MG63 (cell line): ENCODE measurements at places on chromosomes 6 and 20. TPM values are rescaled to one million over a fixed set of nuclear protein-coding genes. Genes with fewer than 3 reads are reported as not detected.
A peak's percentile ranks its signal among the peaks of the same experiment; 100 is the strongest.

BPIFB1 gene
- total RNA-seq, result not detected in 2 replicates

KCNG1 gene
- 65.9 and 68.9 TPM in 2 replicates for total RNA-seq

BFSP1 gene
- total RNA-seq, result 0.99 and 2.3 TPM in 2 replicates

- no peak for DNase-seq
Measured at GRCh38 chr20:60509407-60509806, 551.2 kb downstream of the CDH26 start.

DNA sequence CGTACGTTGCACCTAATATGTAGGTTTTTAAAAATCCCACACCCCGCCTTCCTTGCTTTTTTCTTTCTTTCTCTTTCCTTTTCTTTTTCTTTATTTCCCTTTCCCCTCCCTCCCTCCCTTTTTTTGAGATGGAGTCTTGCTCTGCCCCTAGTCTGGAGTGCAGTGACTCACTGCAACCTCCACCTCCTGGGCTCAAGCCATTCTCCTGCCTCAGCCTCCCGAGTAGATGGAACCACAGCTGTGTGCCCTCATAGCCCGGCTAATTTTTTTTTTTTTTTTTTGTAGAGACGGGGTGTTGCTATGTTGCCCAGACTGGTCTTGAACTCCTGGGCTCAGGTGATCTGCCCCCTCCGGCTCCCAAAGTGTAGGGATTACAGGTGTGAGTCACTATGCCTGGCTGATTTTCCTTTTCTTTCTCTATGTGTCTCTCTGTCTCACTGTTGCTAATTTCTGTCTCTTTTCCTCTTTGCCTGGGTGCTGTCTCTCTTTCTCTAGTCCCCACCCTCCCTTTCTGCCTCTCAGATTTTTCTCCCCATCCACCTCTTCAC, 61.2 kb downstream of the SRC start:
- peak; percentile 53 for DNase-seq

- no peak for DNase-seq
Measured at GRCh38 chr6:5279891-5280338, 18.6 kb downstream of the FARS2 start.

MUC21 gene
- total RNA-seq, result not detected in 2 replicates

DNA sequence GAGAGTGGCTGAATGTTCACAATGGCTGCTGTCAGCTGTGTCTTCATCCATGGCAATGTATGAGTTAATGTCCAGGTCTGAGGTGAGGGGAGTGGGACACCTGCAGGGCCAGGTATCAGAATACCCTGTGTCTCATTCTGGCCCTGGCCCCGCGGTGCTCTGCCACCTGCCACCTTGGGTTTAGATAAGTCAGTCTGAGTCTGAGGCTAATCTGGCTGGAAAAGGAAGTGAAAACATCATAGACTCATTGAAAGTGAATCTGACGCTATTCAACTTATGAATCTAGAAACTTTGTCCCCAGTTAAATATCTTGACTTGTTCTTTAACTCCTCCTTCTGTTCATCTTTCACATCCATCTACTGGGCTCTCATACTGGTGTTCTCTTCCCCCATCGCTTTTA, 267.1 kb upstream of the JAG1 start:
- no peak for DNase-seq

DNA sequence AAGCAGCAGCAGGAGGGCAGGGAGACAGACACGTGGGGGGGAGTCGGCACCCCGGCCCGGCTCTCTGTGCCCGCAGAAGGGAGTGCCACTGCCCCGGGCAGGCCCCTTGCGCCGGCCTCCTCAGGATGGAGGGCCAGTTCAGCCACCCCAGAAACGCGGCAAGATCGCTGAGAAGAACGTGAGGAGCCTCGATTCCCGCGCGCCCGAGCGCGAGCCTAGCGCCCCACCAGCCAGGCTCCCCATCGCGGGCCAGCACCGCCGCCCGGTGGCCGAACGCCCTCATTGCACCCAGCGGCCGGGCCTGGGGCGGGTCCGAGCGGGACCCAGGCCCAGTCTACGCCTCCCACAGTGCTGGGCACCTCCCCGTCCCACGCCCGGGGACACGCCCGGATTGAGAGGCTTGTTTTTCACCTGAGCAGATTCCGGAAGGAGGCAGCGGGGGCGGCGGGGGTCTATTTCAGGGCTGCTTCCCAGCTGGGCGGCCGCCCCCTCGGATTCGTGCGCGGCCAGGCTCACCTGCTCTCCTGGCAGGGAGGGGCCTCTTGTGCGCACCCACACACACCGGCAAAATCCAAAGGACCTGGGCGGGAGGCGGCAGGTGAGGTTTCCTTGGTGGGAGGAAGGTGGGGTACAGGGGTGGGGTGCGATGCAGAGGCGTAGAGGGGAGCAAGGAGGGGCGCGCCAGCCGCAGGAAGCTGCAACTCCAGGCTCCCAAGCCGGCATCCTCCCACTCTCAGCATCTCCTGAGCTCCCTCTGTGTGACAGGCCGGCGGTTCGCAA, 9.0 kb upstream of the GRM4 start:
- peak; percentile 36 for DNase-seq

GRCh38 chr20:9253006-9253539, 184.2 kb downstream of the PLCB4 start:
- DNase-seq, result no peak

MEI4 gene
- total RNA-seq, result not detected in 2 replicates

DNA sequence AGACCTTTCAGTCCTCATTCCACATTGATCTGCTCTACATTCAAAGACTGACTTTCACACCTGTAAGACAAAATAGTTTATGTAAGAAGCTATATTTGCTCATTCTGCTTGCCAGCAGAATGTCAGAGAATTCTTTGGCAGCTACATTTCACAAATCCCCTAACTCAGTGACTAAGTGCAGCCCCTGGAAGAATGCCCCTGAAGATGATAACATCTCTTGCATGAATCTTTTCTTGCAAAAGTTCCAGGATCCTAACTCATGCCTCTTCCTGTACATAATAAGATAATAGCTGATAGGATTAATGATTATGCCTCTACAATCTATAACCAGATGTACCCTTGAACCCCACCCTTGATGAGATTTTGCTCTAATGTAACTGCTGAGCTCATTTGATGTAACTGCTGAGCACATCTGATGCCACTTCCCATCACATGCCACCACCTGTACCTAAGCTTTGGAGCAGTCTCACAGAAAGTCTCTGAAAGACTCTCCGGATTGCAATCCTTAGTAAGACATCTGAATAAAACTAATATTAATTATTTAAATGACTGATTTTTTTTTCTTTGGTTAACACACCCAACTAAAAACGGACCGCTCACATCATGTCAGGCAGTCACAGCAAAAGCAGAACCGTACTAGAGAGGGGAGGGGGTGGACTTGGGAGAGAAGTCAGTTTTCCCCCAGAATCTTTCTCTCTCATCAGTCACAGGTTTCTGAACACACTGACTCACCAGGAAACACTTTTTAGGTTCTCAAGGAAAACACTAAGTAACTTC, 684 bp upstream of the DNAH8 start:
- peak; percentile 77 for DNase-seq

- DNase-seq, result no peak
Measured at GRCh38 chr6:78835817-78836216, 31.5 kb upstream of the IRAK1BP1 start.

LY6G5C gene
- not detected in 2 replicates for total RNA-seq

LRRC73 gene
- 0.10 TPM in 1 of 2 replicates, not detected in the other for total RNA-seq

DLL1 gene
- 0.10 and 2.7 TPM in 2 replicates for total RNA-seq

- no peak for DNase-seq
Measured at GRCh38 chr6:1708122-1708521, 98.4 kb downstream of the FOXC1 start.

DNA sequence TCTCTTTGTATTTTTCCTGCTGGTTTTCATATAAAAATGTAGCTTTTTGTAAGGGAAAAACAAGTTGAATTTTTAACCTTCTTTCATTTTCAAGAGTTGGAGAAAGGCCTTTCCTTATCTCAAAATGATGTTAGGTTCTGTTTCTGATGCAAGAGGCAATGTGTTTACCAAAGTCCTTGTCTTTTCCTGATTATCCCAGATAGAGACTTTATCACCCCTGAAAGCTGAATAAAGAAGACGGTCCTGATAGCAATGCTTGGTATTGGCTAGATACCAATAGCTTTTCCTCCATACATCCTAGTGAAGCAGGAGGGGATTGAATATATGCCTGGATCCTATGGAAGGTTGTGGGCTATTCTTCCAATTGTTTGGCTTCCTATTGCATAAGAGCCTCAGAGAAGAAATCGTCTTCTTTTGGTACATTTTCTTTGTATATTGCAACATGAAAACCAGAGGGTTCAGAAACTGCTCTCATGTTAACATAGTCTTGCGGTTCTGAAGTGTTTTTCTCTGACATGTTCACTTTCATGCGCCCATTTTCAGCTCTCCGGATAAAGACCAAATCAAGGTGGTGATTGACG, 5.5 kb downstream of the PNLDC1 start:
- DNase-seq, result no peak

DNA sequence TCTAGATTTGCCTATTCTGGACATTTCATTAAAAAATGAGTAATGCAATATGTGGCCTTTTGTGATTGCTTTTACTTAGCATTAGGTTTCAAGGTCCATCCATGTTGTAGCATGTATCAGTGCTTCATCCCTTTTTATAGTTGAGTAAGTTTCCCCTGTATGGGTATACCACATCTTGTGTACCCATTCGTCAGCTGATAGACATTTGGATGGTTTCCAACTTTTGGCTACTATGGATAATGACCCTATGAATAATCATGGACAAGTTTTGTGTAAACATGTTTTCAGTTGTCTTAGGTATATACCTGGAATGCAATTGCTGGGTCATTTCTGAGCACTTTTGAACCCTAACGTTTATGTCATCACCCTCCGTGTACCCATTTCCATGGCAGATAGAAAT, 15.4 kb downstream of the METTL24 start:
- DNase-seq, result no peak

TCFL5 gene
- total RNA-seq, result 16.0 and 25.4 TPM in 2 replicates

GRCh38 chr20:38633577-38634093, 32.0 kb downstream of the ARHGAP40 start:
- peak; percentile 54 for DNase-seq

KHDC1L gene
- total RNA-seq, result not detected in 2 replicates

GRCh38 chr20:20220134-20220533, 147.8 kb upstream of the INSM1 start:
- no peak for DNase-seq

TFAP2A gene
- 9.5 and 14.8 TPM in 2 replicates for total RNA-seq

DNA sequence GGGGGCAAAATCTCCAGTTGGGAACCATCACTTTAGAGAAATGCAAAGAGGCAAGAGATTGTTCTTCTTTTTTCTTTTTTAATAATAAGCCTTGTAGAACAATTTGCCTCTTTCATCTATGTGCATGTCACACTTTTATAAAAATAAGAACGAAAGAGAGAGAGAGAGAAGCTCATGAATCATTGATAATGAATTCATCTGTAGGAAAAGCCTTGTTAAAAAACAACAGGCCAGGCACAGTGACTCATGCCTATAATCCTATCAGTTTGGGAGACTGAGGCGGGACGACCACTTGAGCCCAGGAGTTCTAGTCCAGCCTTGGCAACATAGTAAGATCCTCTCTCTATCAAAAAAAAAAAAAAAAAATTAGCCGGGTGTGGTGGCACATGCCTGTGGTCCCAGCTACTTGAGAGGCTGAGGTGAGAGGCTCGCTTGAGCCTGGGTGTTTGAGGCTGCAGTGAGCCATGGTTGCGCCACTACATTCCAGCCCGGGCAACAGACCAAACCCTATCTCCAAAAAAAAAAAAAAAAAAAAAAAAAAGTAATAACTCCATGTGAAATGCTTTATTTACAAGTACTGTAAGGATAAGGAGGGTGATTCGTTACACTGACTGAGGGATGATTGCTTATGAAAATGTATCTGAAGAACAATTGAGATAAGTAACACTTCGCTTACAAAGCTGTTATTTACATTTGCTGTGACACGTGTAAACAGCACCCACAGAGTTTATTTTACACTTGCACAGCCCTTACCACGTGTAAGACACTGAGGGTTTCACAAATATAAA, 6.0 kb downstream of the CCN5 start:
- DNase-seq, result peak; percentile 86

DNA sequence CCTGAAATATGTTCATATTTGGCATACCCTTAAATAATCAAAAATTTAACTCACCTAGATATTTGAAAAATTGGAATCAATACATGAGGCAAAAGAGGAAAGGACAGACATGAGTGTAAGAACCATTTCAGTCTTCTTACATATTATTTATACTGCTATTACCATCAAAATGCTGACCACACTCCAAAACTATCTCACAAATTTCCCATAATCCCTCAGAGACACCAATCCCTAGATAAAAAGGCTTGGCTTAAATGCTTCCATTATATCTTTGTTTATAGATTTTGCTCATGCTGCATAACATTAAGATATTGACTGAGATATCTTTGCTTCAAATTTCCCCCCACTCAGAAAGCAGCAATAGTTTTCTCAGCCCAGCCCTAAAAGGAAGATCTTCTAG, 11.7 kb upstream of the NT5DC1 start:
- DNase-seq, result no peak

- DNase-seq, result peak; percentile 29
Measured at GRCh38 chr6:106380407-106380806, 19.9 kb downstream of the CRYBG1 start.

GRCh38 chr6:34658605-34659265, 37.8 kb downstream of the ILRUN start:
- no peak for DNase-seq

SCUBE3 gene
- 2.5 and 4.2 TPM in 2 replicates for total RNA-seq

- DNase-seq, result peak; percentile 25
Measured at GRCh38 chr20:5061213-5061612, 58.5 kb downstream of the PCNA start.
